ENCODE measurements at places on chromosomes 11 and 22.

DNA sequence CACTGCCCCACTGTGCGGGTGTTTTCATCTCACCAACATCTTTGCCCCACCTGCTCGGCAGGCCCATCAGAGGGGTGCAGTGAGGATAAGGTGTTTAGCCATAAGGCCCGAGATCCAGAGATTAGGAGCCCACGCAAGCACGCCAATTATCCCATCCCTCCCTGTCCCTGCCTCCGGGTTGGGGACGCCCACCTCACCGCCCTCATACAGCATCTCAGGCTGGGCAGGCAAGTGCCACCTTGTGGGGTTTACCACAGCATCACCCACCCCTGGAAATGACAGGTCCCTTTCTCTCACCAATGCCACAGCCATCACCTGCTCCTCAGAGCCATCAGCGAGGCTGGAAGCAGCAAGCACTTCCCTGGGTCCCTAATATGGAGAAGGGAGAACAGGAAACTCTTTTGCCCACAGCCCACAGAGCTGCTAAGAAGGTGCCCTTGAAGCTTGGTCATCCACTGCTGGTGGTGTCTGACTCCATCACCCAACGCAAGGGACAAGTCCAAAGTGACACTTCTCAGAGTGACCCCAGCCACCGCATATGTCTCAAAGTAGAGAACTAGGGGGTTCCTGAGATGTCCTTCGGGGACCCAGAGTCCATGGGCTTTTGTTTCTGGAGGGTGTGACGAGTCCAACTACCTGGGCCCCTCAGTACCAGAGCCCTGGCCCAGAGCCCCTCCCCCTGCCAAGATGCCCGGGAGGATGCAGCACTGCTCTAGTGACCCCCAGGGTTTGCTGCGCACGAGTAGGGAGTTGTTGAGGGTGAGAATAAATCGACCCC lies 15.8 kb downstream of the VPS37C start:
- no peak for DNase-seq

DNA sequence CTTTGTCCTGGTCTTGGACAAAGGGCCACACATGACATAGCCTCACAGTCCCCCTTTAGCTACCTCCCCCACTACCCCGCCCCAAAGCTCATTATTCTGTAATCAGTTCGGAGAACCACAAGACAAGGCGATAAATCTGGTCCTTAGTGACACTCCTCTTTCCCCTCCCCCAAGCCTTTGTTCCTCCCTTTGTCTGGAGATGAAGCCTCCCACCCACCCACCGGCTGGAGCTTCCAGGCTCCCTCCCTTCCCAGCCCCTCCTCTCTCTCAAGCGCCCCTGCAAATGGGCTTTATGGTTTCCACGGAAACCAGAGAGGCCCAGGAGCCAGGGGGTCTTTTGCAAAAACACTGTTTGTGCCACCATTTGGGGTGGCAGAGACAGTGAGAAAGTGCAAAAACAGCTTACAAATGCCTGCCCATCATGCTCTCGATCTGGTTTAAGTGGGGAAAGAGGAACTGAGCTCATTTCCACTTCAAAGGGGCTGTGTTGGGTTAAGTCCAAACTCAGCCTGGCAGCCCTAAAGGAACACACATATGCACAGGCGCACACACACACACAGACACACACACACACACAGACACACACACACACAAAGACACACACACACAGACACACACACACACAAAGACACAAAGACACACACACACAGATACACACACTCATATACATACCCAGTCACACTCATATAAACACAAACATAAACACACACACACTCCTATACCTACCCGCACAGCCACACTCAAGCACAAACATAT lies 23.5 kb downstream of the APLNR start:
- DNase-seq = no peak

GRCh38 chr11:104433751-104434150 lies 269.8 kb upstream of the PDGFD start:
- no peak for DNase-seq

DNA sequence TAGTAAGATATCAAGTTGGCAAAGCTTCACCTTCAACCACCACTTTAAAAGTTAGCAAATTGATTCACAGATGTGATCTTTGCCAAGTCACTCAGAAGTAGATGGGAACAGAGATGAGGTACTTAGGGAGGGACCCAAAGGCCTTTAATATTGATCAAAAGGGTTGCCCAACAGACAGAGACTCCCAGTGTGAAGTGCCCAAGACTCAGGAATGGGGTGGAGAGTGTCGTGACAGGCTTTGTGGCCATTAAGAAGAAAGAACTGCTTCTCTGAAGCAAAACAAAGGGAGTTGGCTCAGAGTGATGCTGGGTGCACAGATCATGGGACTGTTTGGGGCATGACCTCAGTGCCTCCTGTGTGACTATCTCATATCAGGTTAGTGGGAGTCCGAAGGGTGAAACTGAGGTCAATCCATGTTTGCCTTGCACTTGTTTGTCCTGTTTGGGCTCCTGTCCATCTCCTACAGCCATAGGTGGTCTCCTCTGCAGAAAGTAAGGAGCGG lies 132.3 kb downstream of the APIP start:
- DNase-seq = no peak

- DNase-seq = no peak
Observed at GRCh38 chr11:32888805-32889204, 3.8 kb upstream of the QSER1 start.

- no peak for DNase-seq
Observed at GRCh38 chr22:31923136-31923535, 21.2 kb upstream of the YWHAH start.

GRCh38 chr22:24982301-24983056 lies 30.0 kb downstream of the KIAA1671 start:
- no peak for DNase-seq

GRCh38 chr11:131624531-131624930 lies 254.1 kb downstream of the NTM start:
- DNase-seq = no peak

DNA sequence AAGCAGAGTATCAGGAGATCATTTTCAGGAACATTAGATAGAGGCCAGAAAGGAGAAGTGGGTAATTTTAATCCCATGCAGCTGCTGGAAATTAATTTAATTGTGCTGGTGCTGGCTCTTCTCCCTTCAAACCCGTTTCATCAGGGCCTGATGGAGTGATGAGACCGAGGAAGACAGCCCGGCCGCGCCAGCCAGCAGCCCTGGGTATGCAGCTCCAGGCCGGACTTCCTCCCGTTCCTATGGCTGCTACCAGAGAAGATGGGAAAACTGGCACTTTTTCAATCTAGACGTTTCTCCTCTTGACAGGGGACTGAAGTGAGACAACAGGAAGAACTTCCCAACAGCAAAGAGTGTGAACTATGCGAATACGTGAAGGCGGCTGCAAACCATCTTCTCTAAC lies 24.6 kb upstream of the ZBTB16 start:
- no peak for DNase-seq

DNA sequence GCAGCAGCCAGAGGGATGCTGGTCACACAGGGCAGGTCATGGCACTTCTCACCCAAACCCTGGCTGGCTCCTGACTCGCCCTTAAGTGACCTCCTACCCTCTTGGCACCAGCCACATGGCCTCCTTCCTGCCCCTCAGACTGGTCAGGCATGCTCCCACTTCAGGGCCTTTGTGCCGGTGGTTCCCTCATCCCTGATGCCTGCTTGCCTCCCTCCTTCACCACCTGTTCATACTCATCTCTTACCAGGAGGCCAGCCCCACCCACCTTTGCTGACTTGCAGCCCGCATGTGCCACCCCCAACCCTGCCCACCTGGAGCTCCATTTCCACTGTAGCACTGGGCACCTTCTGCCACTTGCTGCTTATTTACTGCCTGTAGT lies 20.1 kb downstream of the GNAZ start:
- DNase-seq = no peak

DNA sequence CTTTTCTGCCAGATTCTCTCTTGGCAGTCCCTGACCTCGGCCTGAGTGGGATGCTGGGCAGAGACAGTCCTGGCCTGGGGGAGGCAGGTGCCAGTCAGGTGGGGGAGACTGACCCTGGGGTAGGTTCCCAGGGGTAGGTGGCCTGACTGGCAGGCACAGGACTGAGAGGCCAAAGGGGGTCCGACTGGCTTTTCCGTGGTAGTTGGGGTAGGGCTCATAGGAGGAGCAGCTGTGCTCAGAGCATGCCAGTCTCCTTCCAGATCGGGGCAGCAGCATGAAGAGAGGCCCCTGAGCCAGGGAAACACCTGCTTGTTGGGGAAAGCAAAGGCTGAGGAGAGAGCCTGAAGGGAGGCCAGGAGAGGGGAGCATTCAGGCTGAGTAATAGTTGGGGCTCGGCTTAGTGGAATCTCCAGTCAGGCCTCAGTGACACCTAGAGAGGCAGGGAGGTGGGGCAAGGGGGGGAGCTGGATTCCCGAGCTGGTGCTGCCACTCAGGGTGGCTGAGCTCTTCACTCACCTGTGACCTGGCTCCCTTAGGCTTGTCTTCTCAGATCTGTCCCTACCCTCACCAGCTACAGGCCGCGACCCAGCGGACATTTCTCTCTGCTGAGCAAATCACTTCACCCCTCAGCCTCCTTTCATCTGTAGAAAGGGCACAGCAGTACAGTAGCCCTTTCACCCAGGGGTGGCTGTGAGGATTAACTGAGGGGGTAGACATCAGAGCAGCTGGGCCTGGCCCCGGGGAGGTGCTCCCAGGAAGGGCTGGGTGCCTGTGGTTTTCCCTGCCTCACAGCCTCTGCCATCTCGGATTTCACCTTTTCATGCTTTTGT lies 26.2 kb downstream of the MCM5 start:
- no peak for DNase-seq

- no peak for DNase-seq
Observed at GRCh38 chr22:28154861-28155260, 235.8 kb upstream of the PITPNB start.

- no peak for DNase-seq
Observed at GRCh38 chr22:47029244-47030074, 267.0 kb downstream of the TBC1D22A start.

All from progenitor cell of endocrine pancreas (in vitro differentiated cells).